ENCODE measurements at places on chromosomes 7 and 10.

DNA sequence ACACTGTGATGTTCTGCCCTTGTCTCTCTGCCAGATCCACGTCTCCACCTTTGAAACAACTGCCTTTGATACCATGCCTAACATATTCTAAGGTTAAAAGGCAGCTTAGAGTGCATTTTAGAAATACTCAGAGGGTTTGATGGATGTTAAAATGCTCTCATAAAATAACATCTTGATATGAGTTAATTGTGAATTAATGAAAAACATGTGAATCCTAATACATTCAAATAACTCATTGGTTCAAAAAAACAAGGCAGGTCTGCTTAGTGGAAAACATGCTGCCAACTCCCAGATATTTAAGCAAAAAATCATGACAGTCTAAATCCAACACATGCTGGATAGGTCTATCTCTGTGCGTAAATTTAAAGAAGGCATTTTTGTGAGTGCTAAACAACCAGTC is 291.8 kb downstream of the AHR start:
- DNase-seq = no peak

- DNase-seq = no peak
These were observed 213.6 kb downstream of the CELF2 start for GRCh38 chr10:11231285-11231684.

- DNase-seq = no peak
These were observed 230.5 kb upstream of the TMEM229A start for GRCh38 chr7:124263232-124263827.

DNA sequence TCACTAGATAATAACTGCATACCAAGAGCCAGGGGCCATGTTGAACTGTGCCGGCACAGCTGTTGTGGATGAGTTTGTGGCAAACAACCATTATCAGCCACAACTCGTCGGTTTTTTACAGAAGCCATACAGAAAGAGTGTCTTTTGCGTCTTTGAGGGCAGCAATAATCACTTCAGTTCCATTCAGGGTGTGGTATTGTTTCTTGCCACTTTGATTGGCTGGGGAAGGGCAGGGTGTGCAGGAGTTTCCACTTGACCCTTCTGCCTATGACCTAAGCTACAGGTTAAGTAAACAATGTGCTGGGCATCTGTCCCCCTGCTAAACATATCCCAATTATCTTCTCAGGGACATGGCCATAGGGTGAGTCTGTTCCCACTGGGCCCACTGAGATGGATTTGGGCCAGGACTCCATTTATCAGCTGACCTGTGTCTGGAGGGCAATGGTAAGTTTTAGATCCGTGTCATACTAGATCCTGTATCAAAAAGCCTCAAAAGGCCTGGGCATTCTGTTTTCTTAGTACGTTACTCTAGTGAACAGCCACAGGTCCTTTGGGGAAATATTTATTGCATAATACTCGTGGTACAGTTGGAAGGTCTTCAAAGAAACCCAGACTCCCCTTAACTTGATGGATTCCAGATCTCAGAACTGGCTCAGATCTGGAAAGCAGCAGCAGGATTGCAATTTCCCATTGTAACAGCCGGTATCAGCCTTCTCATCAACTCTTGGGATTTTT is 15.9 kb downstream of the ZNF3 start:
- no peak for DNase-seq

- no peak for DNase-seq
These were observed 131.4 kb downstream of the PAXIP1 start for GRCh38 chr7:154871507-154871906.

GRCh38 chr10:124736491-124737136 is 7.6 kb downstream of the FAM53B start:
- no peak for DNase-seq

DNA sequence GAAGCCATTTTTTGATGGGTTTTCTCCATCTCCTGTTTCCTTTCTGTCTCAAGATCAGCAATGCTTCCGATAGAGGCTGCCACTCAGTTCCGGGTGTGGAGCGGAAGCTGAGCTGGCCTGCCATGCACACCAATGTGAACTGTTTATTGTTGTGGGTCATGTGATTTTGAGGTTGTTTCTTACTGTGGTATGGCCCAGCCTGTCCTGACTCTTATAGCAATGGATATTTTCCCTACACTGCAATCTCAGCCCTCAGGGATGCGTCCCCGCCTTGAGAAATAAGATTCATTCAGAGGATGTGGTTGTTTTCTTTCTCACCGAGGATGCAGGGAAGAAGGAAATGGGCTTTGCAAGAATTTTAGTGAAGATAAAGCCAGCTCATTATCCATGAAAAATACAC is 134.7 kb downstream of the PFKFB3 start:
- no peak for DNase-seq

DNA sequence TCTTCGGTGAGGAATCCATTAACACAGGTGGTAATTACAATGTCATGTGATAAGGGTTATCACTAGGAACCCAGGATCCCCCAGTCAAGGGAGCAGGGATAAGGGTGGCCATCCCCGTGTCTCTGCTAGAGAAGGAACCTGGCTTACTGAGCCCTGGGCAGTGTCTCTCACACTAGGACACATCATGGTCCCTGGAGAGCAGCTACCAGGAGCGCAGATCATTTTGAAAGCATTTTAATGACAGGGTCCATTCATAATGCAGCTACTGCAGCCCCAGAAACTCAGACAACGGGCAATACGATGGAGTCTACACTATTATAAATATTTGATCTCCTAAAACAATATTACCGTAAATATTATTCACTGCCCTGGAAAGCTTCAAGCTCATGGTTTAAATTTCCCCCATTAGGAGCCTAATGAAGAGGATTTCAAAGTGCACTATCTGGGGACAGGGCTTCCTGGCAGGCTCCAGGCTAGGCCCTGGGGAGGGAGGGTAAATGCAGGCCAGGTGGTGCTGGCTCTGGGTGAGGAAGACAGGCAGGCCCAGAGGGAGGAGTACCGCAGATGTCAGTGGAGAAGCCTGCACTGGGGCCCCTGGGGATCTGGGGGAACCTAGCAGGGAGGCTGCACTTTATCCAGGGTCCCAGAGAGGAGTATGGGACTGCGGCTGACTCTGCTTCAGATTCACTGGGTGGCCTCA is 52.6 kb upstream of the LOXL4 start:
- DNase-seq = no peak

- DNase-seq = no peak
These were observed 57.2 kb upstream of the LYZL2 start for GRCh38 chr10:30686708-30687107.

DNA sequence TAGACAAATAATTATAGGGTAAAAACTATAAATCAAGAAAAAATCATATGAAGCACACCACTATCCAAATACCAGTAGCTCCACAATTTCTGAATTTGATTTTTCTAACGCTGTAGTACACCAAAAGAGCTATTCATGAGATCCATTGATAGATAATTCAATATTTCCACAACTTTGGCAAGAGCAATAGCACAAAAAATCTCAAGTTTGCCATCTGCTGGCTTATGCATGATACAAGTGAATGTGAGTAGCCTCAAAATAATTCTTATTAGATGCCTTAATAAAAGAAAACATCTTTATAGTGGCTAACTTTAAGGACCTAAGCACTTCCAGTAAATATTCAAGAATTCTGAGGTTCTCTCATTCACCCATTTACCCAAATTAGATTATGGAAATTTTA is 2.2 kb upstream of the TMEM196 start:
- no peak for DNase-seq

- DNase-seq = no peak
These were observed 189.4 kb downstream of the KCNMA1 start for GRCh38 chr10:77448226-77448625.

DNA sequence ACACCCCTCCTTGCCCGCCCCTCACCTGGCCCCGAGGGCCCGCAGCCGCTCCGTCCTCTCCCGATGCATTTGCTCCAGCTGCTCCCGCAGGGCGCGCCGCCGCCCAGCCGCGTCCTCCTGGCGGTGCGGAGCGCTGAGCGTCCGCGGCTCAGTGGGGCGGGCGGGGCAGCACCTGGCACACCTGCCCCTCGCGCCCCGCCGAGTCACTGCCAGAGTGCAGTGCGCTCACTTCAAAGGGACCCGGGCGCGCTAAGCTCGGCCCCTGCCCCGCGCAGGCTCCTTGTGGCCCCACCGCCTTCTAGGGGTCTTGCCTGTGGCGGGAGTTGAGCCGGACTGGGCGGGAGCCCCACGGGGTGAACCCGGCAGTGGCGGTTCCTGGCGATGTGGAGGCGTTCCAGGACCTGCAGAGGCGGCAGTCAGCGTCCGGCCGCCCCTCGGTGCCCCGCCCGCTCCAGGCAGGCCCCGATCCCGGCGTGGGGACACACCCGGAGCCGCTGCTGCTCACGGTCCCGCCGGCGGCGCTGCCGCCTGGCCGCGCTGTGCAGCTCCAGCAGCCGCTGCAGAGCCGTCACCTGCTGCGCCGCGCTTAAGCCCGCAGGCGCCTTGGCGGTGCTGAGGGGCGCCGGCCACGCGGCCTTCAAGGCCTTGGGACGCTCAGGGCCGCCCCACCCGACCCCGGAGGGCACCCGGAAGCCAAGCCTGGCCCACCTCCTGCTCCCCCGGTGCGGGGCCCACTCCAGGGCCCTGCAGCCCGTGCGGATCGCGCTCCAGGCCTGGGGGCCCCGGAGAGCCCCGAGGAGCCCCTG is 6.7 kb downstream of the ATP6V1F start:
- DNase-seq = no peak

- DNase-seq = peak; percentile 82
These were observed 69.4 kb downstream of the ARMH3 start for GRCh38 chr10:101986624-101986971.

DNA sequence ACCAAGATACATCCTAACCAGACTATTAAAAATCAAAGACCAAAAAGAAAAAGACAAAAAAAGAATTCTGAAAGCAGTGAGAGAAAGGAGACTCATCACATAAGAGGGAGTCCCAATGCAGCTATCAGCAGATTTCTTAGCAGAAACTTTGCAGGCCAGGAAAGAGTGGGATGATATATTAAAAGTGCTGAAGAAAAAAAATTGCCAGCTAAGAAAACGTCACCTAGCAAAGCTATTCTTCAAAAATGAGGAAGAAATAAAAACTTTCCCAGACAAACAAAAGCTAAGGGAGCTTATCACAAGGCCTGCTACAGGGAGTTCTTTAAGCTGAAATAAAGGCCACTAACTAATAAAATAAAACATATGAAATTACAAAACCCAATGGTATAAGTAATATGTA is 40.5 kb upstream of the CDK6 start:
- no peak for DNase-seq

GRCh38 chr10:123771877-123772644 is 105.9 kb downstream of the GPR26 start:
- no peak for DNase-seq

- DNase-seq = no peak
These were observed 9.1 kb upstream of the SCART1 start for GRCh38 chr10:133444342-133445267.

DNA sequence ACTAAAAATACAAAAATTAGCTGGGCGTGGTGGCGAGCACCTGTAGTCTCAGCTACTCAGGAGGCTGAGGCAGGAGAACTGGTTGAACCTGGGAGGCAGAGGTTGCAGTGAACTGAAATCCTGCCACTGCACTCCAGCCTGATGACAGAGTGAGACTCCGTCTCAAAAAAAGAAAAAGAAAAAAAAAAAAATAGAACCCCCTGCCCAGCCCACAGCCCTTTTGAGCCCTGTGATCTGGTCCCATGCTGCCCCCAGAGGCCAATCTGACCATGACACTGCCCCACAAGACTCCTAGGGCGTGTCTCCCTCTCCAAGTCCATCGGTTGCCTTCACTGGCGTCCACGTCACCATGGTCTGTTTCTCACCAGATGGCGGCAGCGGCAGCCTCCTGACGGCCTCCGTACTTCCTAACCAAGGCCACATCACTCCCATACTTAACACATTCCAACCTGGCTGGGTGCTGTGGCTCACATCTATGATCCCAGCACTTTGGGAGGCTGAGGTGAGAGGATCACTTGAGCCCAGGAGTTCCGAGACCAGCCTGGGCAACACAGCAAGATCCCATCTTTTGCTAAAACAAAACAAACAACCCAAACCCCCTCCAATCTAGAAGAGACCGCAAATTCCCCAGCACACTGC is 18.0 kb downstream of the STX1A start:
- DNase-seq = no peak

GRCh38 chr7:77575187-77575586 is 38.1 kb downstream of the PTPN12 start:
- no peak for DNase-seq

DNA sequence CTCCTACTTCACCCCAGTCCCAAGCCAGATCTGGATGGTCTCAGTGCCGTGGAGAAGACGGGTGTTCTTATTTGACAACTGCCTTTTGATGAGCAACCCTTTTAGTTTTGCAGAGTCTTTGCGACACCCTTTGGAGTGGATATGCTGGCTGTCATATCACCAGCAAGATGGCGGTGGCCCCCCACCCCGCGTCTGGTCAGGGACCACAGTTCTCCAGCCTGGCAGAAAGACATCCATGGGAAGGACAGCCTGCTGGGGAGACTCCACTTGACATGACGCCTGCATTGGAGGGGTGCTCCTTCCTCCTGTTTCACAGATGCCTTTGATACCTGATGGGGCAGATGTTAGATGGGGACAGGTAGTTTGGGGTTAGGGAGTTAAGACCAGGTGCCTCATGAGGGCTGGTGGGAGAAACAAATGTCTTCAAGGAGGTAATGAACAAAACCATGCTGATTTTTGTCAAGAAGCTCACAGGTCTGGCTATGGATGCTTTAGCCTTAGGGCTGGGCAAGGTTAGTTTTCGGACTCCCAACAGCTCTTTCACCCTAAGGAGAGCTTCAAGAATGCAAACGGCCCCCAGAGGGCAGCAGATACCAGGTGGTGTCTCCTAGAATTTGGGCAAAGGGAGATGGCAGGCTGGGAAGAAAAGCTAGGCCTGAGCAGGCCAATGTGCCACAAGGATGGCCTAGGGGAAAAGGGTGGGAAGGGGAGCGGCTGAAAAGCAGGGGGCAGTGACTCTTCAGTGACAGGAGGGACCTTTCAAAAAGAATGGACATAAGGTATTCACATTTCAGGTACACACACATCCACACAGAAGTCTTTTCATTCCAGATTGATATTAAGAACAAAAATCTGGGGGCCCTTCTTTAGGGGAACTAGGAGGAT is 95.2 kb downstream of the CLEC2L start:
- peak; percentile 1 for DNase-seq

- DNase-seq = no peak
These were observed 130.0 kb upstream of the LANCL2 start for GRCh38 chr7:55235115-55235514.

Data from NCI-H1105 treated with DMSO at 0.1 percent for 48 hours (cell line).